Epithelial cell of proximal tubule (primary cell): ENCODE measurements at places on chromosomes 6 and 20. TPM values are rescaled to one million over a fixed set of nuclear protein-coding genes. Genes with fewer than 3 reads are reported as not detected.

SAMD5 gene
- total RNA-seq = 0.40 and 1.5 TPM in 2 replicates

GRCh38 chr6:30795549-30796293 lies 51.4 kb upstream of the IER3 start:
- DNase-seq = no peak

DNA sequence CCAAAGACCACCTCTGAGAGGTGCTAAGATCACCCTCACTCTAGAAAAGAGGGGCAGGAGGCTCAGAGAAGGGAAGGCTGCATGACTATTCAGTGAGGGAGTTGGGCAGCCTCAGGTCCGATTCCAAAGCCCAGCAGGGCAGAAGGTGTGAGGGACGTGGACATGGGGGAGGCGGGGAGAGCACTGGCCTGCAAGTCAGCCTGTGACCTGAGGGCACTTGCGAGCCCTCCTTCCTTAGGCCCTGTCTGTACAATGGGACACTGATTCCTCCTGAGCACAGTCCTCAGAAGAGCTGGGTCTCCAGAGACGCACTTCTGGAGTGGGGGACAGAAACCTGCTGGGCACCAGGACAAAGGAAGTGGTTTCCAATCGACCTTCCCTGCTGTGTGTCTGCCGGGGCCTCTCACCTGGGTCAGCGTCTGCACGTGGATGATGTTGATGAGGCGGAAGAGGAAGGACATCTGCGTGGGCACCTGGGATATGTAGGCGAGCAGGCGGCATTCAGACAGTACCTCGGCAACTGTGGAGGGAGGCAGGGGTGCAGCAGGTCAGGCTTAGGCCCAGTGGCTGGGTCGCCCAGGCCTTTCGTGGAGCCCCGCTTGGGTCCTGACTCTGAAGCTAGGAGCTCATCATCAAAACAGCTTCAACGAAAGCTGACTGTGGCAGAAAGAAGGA lies 48.5 kb downstream of the MYH7B start:
- DNase-seq = no peak

GRCh38 chr20:52443874-52444273 lies 252.3 kb upstream of the ZFP64 start:
- DNase-seq = no peak

DNA sequence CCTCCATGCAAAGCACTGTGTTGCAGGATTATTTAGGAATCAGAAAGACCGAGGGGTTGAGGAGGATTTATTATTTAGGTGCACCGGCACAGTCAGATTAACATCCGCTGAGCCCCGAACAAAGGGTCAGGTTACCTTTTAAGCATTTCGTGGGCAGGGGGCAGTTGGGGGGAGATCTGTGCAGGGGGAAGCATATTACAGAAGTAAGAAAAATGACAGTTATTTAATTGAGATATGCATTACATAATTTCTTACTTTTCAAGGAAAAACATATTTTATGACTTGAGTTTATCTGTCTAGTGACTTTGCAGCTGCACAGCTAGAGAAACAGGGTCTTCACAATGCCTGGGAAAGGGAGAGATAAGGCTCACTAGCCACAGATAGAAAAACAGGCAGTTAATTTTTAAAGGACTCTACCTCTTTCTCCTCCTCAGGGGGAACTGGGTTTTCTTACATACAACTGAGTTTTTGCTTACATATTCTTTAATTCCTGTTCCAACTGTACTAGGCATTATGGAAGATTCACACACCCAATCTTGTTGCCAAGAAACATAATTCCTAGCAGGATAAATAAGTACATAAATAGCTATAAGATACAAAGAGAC lies 1.7 kb upstream of the HINT3 start:
- DNase-seq = no peak
